Stimulated activated CD4-positive, alpha-beta T cell treated with anti-CD3 and anti-CD28 coated beads, Interleukin-2, amount 100 ng/mL, for 24 hours (primary cell): ENCODE measurements at places on chromosomes 3 and 15.
A peak's percentile ranks its signal among the peaks of the same experiment; 100 is the strongest.

- no peak for DNase-seq
Observed at GRCh38 chr3:69413551-69414207, 27.8 kb upstream of the FRMD4B start.

- no peak for DNase-seq
Observed at GRCh38 chr3:140315955-140316354, 361.9 kb upstream of the TRIM42 start.

DNA sequence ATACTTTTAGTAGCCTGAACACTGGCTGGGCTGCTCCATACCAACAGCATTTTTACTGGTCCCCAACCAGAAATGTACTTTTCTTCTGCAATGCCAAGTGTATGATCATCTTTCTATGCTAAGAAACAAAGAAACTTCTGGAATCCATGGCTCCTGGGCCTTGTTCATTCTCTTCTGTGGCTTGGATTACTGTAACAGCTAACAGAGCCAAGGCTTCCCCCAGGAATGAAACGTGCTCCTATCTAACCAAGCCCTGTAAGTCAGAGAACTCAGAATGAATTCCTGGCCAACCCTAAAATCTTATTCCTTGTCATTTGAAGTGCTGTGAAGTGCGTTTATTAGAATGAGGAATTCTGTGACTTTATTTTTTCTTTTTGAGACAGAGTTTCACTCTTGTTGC, 102.9 kb upstream of the RAD18 start:
- DNase-seq = no peak

- DNase-seq = peak; percentile 68
Observed at GRCh38 chr15:60573936-60574335, 95.0 kb upstream of the ICE2 start.

- peak; percentile 32 for DNase-seq
Observed at GRCh38 chr3:188439080-188439479, 285.1 kb downstream of the LPP start.

DNA sequence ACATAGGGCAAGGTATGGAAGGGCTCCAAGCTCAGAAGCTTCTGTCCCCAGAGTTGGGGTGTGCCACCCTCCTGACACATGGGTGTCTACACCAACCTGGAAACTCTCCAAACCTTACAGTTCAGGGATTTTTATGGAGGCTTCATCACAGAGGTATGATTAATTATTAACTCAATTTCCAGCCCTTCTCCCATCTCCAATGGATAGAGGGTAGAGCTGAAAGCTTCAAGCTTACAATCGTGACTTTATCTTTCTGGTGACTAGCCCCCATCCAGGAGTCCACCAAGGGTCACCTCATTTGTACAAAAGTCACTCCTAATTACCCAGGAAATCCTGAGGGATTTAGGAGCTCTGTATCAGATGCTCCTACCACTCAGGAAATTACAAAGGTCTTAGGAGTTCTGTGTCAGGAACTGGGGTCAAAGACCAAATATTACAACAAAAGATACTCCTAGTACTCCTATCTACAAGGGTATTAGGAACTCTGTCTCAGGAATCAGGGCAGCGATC, 62.7 kb downstream of the TFDP2 start:
- no peak for DNase-seq

DNA sequence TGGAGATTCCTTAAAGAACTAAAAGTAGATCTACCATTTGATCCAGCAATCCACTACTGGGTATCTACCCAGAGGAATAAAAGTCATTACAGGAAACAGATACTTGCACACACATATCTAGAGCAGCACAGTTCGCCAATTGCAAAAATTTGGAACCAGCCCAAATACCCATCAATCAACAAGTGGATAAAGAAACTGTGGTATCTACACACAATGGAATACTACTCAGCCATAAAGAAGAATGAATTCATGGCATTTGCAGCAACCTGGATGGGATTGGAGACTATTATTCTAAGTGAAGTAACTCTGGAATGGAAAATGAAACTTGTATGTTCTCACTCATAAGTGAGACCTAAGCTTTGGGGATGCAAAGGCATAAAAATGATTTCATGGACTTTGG, 23.8 kb downstream of the SLC7A14 start:
- DNase-seq = no peak

DNA sequence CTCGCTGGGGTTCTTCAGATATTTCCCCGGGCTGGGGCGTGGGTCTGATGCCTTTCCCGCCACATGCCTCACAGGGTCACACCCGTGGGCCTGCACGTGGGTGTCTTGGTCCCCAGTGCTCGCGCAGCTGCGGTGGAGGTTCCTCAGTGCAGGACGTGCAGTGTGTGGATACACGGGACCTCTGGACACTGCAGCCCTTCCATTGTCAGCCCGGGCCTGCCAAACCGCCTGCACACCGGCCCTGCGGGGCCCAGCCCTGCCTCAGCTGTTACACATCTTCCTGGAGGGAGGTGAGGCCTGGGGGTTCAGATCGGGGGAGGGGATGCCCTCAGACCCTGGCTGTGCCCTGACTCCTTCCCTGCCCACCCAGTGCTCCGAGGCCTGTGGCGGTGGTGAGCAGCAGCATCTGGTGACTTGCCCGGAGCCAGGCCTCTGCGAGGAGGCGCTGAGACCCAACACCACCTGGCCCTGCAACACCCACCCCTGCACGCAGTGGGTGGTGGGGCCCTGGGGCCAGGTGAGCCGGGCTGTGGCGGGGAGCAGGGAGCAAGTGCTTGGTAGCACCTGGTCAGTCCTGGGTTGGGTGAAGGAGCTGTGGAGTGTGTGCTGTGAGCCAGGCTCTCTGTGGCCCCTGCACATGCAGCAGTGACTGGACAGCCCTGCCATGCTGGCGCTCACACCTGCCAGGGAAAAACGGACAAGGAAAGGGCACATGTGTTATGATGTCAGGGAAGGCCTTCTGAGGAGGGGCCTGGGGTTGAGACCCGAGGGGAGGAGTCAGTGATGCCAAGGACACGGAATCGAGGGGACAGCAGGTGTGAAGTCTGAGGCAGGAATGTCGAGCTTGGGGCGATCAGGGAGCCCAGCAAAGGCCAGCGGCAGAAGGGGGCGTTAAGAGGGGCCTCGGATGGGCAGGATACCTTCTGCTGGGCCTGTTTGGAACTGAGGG, 88.9 kb downstream of the TBC1D2B start:
- no peak for DNase-seq

DNA sequence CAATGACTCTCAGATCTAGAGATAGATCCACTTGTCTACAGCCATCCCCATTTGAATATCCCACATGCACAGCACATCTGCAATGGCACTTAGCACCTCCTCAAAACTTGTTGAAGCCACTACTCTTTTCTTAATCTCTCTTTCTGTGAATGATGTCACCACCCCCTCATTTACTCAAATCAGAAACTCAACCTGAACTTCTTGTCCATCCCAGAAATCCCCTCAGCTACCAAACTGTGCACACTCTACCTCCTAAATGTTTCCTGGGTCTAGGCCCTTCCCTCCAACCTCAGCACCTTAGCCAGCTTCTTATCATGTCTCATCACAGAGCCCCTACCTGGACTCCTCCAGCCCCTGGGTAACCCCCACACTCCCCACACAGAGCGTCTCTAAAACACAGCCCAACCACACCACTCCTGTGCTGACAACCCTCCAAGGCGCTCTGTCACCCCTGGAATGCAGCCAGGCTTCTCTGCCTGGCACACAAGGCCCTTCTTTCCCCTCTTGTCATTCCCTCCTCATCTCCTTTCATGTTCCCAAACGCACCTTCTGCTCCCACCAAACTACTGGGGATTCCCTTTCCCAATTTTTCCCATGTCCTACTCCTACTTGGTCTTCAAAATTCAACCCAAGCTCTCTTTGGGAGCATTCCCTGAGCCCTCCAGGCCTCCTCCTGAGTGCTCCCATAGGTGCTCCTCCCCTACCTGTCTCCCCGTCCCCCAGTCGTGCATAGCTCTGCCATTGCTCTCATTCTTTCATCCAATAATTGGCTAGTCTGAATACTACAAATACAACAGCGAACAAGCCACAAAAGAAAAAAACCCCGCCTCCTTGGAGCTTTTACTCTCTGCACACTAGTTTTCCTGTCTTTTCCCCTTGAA, 39.8 kb upstream of the ZBTB38 start:
- no peak for DNase-seq

DNA sequence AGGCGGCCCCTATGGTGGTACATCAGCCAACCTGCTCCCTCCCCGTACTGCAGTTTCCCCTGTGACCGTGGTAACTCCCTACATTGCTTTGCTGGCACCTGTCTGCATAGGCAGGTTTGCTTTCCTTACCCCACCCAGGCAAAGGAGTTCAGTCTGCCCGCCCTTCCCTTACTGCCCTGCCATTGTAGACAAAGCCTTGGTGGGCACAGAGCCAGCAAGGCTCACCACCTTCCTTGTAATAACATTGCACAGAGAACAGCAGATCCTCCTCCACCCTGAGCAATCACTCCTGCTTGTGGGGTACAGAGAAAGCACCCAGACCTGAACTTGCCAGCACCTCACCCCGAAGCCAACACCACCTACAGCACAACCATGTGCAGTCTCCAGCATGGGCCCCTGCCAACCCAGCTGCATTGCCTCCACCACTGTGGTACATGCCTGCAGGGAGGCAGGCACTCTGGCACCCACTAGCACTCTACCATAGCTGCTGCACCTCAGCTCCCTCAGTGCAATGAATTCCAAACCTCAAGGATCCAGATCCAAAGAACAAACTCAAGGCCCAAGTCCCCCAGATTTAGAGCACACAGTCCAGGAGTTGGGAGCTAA, 192.7 kb upstream of the KCNMB2 start:
- no peak for DNase-seq

DNA sequence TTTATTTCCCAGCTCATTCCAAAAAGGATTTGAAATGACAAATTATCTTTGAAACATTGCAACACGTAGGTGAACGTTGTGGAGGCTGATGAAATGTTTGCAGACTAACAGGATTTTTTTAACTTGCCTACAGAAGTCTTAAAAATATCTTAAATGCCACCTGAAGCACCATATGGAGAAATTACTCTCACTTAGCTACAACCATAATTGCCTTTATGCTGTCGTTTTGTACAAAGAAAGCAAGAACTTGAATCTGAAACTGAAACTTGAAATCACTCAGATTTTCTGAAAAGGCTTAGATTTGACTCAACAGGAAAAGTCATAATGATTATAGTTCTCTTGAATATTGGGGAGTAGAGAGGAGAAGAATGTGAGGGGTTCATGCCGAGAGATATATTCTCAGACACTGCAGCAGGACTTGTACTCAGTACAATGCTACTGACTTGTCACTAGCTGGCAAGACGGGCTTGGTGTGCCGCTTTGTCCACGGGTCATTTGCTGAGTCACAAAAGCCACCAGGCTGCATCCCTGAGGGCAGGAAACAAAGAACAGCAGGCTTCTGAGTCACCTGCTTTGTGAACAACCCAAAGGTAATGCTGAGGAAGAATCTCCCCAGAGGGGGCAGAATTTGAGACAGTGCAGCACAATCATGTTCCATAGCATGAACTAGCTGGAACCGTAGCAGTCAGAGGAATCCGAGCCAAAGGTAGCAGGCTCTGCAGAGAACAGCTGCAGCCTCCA, 7.1 kb upstream of the FMN1 start:
- DNase-seq = peak; percentile 60

- DNase-seq = no peak
Observed at GRCh38 chr3:14472471-14473351, 67.4 kb downstream of the GRIP2 start.

- no peak for DNase-seq
Observed at GRCh38 chr15:98403569-98403968, 244.8 kb upstream of the IGF1R start.

DNA sequence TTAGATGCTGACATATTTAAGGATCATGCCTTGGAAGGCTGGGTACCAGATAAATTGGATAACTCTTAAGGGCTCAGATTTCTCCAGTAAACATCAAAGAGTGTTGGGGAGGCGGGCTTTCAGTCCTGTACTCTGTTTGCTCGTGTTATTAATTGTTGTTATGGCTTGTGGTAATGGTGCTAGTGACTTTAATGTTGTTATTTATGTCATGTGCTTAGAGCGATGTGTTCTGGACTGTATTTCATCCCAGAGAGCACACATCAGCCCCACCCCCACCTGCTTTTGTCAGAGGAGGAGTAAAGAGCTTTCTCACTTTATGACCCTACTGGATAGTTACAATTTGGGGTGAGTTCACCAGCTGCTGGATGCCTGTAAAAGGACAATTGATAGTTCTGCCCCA, 386.3 kb downstream of the EPHB1 start:
- DNase-seq = no peak

- DNase-seq = no peak
Observed at GRCh38 chr3:161263057-161263456, 41.9 kb downstream of the NMD3 start.

GRCh38 chr3:104437131-104437750, 929.5 kb upstream of the ALCAM start:
- DNase-seq = no peak

GRCh38 chr15:71592203-71592602, 218.2 kb upstream of the NR2E3 start:
- no peak for DNase-seq

- no peak for DNase-seq
Observed at GRCh38 chr3:45944830-45945620, 1.8 kb downstream of the CXCR6 start.

DNA sequence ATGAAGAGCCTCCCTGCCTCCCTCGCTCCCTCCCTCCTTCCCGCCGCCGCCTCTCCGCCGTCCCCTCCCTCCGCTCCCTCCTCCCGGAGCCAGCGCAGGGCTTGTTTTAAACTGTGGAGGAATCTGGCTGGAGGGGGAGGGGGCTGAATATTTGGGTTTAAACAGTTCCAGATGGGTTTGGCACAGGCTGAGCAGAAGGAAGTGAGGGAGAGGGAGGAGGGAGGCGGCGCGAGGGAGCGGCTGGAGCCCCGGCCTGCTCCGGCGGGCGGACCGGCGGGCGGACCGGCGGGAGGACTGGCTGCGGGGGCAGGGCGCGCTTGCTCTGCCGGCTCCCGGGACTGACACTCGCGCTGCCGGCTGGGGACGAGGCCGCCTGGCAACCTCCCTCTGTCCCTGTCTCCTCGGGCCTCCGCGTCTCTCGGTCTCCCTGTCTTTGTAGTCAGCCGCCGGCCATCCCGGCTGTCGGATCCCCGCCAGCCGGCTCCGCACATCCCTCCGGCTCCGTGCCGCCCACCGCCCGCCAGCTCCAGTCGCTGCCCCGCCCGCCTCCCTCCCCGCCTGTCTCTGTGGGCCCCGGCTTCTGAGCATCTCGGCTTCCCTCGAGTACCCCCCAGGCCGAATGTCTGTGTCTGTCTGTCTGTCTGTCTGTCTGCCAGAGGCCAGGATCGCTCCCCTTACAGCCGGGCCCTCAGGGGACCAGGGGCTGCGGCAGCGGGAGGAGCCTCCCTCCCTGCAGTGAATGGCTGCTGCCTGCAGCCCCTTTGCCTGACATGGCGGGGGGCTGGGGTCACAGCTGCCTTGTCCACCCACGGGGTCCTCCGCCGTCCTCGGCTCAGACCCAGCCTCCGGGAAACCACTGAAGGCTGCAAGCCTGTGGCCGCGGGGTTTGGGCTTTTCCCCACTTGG, 7.6 kb downstream of the EPHB3 start:
- no peak for DNase-seq

DNA sequence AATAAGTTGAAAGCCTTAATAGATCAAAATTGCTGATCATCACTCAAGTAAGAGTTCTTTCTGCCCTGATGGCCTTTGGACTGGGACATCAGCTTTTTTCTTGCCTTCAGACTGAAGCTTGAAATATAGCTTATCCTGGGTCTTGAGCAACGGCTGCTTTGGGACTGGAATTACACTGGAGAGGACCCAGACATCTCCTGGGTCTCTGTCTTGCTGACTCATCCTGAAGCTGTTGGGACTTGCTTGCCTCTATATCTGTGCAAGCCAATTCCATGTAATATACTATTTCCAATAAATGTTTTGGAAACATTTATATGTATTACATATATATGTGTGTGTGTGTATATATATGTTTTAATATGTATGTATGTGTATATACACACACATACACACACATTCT, 260.2 kb downstream of the PDZRN3 start:
- no peak for DNase-seq

GRCh38 chr3:177481329-177481728, 284.0 kb upstream of the TBL1XR1 start:
- DNase-seq = no peak
